M059J (cell line): ENCODE measurements at places on chromosomes 1 and 21.
A peak's percentile ranks its signal among the peaks of the same experiment; 100 is the strongest.

DNA sequence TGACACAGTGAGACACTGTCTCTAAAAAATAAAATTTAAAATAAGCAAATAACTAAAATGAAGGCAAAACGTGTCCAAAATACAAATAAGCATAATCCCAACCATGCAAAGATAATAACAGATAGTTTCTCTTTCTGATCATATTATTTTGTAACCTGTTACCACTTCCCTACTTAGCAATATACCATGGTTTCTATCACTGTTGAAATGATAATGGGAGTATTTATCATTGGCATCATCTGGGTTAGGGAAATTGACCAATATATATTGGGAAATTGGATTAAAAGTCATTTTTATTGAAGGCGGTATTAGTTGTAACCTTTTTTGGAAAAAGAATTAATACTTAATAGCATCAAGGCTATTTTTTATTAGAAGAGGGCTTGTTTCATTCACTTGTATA lies 47.0 kb downstream of the USP25 start:
- no peak for DNase-seq

DNA sequence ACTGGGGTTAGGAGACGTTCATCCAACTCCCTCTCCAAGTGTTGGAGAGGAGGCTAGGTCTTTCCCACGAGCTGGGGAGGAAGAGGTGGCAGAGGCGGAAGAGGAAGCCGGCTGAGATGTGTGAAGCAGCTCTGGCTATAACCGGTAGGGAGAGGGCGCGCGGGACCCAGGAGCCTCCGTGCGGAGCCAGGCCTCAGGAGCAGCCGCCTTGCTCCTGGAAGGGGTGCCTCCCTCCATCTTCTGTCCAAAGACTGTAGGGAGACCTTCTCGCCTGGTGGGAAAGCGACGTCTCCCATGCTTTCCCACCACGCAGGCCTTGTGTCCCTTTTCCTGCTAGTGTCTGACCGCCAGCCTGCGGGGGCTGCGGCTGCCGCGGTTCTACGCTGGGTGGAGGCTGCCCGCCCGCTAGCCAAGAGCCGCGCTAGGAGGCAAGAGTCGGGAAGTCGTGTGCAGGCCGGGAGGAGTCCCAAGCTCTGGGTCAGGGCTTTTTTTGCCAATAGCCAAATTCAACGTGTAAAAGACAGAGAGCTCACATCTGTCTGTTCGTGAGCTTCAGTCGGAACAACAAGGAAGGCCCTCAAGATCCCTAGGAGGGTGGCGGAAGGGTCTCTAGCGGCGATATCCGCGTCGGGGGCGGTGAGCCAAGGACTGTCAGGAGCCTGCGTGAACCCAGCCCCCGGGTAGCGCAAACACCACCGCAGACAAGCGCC lies 8.4 kb upstream of the NBPF11 start:
- no peak for DNase-seq

GRCh38 chr1:12618965-12619791 lies 1.2 kb upstream of the DHRS3 start:
- peak; percentile 94 for DNase-seq

- no peak for DNase-seq
Measured at GRCh38 chr1:20491866-20492265, 5.9 kb upstream of the CAMK2N1 start.

DNA sequence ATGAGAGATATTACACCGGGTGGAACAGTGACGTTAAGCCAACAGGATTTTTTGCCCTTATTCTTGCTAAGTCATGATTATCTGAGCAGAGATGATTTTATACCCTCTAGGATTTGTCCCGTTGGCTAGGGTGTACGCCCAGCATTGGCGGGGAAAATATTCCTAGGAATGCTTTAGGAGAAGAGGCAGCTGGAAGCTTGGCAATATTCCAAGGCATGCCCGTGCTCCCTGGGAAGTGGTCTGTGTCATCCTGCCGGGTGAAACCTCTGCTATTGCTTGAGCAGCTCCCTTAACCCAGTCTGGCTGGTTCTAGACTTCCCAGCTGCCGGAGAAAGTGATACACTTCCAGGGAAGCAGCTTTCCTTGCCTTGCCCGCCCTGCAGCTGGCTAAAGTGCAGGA lies 16.2 kb downstream of the CHRNB2 start:
- DNase-seq = no peak

DNA sequence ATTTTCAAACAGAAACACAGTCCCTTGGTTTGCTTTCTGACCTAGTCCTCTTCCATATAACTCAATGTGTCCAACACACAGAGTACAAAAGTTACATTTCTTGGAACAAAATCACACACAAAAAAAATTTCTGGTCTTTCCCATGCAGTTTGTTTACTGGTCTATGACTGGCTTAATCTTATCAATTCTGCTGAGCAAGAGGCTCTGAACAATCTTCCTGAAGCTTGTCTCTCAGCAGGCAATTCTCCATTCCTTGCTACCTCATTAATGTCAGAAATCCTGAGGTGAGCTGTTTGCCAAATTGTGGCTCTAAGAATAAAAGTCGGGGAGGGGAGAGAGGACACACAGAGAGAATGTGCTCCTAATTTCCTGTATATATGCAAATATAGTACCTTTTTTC lies 423.6 kb downstream of the HLX start:
- DNase-seq = no peak
